ENCODE measurements at places on chromosomes 7 and 10.

- no peak for DNase-seq
Observed at GRCh38 chr7:158777793-158778192, 51.5 kb downstream of the ESYT2 start.

DNA sequence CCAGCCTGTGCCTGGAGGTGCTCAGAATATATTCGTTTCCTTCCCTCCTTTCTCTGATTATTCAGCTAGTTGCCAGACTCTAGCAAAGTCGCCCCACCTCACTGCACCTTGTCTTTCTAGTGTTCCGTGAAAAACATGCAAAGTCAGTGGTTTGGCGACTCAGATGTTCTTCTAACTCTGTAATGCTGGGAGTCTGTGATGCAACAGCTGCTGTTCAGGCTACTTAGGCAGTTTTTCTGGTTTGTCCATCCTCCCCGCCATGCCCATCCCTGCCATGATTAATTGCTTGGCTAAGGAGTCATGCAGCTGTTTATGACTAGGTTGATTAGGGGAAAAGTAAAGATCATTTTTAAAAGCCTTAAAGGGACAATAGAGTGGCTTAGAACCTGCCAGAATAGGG, 99.4 kb downstream of the MTPN start:
- no peak for DNase-seq

- DNase-seq = no peak
Observed at GRCh38 chr10:7383442-7383841, 27.4 kb downstream of the SFMBT2 start.

GRCh38 chr10:71970331-71970730, 6.1 kb downstream of the CHST3 start:
- DNase-seq = no peak

GRCh38 chr7:111532625-111533024, 29.7 kb downstream of the IMMP2L start:
- DNase-seq = no peak

DNA sequence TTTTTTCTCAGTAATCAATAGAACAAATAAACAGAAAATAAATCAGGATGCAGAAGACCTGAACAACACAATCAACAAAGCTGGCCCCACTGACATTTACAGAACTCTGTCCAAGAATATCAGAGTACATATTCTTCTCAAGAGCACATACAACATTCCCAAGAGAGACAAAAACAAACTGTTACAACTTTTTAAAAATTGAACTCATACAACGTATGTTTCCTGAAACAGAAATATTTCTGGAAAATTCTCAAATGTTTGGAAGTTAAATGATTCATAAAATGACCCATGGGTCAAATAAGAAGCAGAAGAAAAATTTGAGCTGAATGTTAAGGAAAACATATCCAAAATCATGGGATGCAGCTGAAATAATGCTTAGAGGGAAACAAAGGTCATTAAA, 93.9 kb upstream of the VIPR2 start:
- no peak for DNase-seq

GRCh38 chr7:152501506-152501905, 65.7 kb upstream of the KMT2C start:
- no peak for DNase-seq

GRCh38 chr10:5895804-5896203, 5.8 kb downstream of the FBH1 start:
- no peak for DNase-seq

GRCh38 chr7:141154131-141154732, 80.4 kb downstream of the TMEM178B start:
- DNase-seq = no peak

- DNase-seq = no peak
Observed at GRCh38 chr10:133200621-133201031, 29.4 kb upstream of the UTF1 start.

- no peak for DNase-seq
Observed at GRCh38 chr7:1539882-1540775, 9.6 kb downstream of the MAFK start.

DNA sequence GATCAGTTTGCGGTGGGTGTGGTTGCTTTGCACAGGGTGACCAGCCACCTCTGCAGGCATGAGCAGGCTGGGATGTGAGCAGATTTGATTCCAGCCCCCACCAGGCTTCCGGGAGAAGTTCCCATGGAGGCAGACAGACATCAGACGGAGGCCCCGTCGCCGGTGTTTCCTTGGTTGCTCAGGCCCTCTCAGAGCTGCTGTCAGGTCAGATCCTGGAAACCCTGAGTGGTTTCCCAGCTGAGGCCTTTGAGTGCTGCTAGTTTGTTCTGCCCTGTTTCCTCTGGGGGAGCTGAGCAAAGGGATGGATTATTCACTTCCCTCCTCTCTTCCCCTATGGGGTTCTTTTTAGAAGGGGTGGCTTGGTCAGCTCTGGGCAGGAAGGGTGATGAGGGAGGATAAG, 62.2 kb downstream of the FAM241B start:
- no peak for DNase-seq

Data from HFFc6 (cell line).